Activated CD4-positive, CD25-positive, alpha-beta regulatory T cell (primary cell): ENCODE measurements at places on chromosomes 13 and 19.

DNA sequence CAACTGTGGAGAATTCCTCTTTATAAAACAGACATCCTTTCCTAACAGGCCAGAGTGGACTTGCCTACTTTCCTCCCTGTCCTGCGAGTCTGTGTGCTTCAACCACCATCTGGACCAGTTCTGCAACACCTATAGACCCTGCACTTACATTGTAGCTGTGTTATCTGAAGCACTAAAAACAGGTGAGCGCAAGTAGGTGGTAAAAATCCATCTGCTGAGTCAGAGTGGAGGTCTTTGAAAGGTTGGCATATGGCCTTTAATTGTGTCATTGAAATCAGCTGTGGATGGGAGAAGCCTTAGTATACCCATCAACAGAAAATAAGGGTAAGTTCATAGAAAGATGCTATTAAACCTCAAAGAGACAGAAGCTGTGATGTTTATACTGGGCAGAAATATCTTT is 7.6 kb upstream of the NALCN start:
- DNase-seq = no peak

- no peak for DNase-seq
Observed at GRCh38 chr13:97982286-97982685, 28.8 kb downstream of the IPO5 start.

GRCh38 chr19:9996541-9996940 is 13.8 kb downstream of the COL5A3 start:
- DNase-seq = no peak

- DNase-seq = no peak
Observed at GRCh38 chr19:17347877-17348276, 10.5 kb downstream of the GTPBP3 start.

GRCh38 chr13:106462710-106463109 is 72.8 kb downstream of the EFNB2 start:
- DNase-seq = no peak

DNA sequence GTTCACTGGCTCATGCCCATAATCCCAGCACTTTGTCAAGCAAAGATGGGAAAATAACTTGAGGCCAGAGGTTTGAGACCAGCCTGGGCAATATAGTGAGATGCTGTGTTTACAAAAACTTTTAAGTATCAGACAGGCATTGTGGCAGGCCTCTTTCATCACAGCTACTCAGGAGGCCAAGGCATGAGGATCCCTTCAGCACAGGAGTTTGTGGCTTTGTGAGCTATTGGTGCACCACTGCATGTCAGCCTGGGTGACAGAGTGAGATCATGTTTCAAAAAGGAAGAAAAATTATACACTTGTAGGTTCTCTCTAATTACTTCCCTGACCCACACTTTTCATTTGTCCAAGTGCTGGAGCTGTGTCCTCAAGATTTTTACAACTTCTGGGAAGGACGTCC is 11.5 kb upstream of the LGALS14 start:
- no peak for DNase-seq

DNA sequence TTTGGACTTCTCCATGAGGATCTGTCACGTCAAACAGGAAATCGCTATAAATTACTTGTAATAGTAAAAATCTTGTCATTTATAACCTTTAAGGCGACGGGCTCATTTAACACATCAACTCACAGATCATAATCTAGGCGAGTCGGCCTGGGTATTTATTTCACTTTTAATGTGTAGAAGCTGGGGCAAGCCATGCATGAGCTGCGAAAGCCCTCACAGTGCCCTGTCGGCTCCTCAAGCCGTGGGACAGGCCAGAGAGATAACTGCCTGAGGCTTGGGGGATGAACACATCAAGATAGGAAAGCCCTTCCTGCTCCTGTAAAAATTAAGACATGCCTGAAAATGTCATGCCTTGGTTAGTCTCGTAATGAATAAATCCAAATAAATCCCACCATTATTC is 30.8 kb downstream of the SOX1 start:
- DNase-seq = no peak

- DNase-seq = no peak
Observed at GRCh38 chr13:83450591-83450990, 431.7 kb downstream of the SLITRK1 start.

- DNase-seq = no peak
Observed at GRCh38 chr19:49116544-49116943, 2.4 kb downstream of the LIN7B start.

DNA sequence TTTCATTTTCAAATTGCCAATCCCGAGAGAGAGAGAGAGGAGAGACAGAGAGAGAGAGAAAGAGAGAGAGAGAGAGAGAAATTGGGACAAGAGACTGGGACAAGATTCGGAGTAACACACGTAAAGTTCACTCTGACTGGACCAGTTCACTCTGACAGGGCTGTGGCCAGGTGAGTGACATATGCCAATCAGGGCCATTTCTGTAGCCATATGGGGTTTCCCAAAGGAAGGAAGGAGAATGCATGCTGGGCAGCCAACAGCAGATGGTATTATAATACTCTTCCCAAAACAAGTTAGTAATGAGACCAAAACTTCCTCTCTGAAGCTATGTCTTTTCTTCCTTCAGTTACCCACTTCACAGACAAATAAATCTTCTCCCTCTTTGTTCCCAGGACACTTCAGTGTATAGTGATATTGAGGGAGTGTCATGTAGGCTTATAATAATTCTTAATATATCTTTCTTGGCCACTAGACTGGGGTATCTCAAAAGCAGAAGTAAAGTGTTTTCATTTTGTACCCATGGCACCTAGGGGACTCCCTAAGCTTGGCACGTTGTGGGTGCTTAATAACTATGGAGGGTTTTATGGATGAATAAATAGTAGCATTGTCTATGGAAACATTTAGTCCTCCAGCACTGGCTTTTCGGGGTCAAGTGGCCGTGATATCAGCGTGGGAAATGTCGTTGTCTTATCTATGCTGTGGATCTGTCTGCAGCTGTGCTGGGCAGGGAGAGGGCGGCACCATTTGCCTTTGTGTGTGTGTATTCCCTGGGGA is 51.6 kb downstream of the SERP2 start:
- DNase-seq = no peak

GRCh38 chr19:52086481-52086880 is 9.1 kb downstream of the ZNF841 start:
- DNase-seq = no peak

DNA sequence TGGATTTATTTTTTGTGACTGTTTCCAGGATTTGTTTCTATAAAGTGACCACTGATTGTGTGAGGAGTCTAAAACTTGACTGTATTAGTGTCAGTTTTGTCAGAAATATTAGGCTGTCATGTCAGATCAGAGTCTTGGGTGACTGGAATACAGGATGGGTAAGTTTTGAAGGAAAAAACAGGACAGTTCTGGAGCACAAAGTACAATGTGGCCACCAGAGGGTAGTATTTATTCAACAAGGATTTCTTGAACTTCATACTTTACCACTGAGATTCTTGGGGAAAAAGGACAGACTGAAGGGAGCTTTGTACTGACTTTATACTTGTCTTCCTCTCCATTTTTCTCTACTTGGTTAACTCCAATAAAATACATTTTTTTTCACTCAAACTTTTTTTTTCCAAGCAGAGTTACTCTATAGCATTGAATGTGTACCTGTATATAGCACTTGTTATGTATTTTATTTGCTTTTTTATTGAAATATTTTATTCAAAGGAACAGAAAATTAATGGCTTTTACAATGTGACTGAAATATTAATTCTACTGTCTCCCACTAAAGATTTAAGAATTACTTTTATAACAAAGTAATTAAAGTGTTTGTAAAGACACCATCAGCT is 51.1 kb downstream of the LMO7 start:
- DNase-seq = no peak
